ENCODE measurements at places on chromosomes 13 and 19.

- DNase-seq: peak; percentile 88
These were observed at the start of gene POU2F2 for GRCh38 chr19:42132030-42132628. TSS of gene POU2F2 (minus strand) at chr19:42132446. CDS start at chr19:42132411, 35 bp downstream.

- no peak for DNase-seq
These were observed 949 bp downstream of the SERTAD1 start for GRCh38 chr19:40424637-40425449.

- no peak for DNase-seq
These were observed 1.5 kb downstream of the DOCK9 start for GRCh38 chr13:98976338-98976737.

DNA sequence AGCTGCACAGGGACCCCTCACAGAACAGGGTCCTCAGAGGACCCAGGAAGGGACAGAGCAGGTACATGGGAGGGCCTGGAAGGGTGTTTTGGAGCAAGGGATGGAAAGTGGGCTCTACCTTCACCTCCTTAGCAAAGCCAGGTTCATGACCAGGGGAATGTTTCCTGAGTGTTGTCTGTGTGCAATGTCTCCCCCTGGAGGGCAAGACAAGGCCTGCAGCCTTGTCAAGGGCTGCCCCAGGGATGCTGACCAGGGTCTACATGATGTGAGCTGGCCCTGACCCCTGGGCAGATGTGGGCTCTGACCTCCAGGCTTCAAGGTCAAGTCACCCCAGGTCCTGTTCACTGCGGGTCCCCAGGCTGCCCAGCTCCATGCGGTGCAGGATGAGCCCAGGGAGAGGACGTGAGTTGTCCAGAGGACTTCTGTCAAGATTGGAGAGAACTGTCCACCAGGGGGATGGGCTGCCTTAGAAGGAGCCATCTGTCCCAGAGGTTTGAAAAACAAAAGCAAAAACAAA is 1.0 kb upstream of the CEACAM1 start:
- peak; percentile 84 for DNase-seq

DNA sequence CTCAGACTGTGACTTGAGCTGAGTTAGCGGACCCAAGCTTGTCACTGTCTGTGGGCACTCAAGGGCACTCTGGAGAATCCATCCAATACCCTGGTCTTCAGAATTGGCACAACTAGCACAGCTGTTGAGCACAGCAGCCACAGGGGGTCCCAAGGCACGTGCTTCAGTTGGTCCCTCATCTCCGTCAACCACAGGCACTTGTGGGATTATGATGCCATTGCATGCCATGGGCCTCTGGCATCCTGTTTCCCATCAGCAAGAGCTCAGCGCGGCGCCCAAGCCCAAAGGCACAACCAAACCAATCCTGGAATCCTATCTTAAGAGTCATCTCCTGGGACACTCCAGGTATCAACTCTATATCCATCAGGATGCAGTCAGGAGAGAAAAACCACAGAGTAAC is 3.7 kb upstream of the B3GNT8 start:
- no peak for DNase-seq

DNA sequence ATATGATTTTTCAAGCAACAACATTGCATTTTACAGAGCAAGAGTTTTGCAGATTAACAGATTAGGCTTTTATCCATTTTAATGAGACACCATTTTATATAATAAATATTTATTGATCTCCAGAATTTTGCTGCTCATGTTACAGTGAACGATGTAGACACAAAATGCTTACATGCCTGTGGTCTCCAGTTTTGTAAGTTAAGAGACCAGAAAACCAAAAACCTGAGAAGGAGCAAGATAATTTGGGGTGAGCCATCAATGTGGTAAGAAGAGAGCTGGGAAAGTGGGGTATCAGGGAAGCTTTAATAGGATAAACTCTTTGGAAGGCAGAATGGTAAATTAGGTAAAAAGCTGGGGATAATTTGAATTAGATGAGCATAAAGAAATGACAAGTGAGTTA is 2100.5 kb upstream of the PCDH20 start:
- no peak for DNase-seq

- DNase-seq: no peak
These were observed 5.2 kb downstream of the TRIP10 start for GRCh38 chr19:6744381-6745301.

GRCh38 chr13:41200126-41200525 is 5.8 kb upstream of the KBTBD7 start:
- no peak for DNase-seq

DNA sequence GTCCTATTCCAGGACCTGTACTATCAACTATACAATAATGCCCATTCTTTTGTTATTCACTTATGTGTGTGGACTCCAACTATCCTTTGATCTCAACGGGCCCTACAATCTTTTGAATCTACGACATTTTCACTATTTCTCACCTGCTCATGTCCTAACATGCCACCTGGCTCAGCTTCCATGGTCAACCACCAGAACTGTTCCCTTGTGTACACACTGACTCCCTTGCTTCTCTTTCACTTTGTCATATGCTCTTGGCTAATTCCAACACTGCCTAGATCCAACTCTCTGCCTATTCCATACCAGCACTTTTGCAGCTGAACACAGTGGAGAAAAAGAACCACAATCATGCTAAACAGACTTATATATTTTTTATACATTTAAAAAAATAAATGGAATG is 53.1 kb downstream of the MICU2 start:
- no peak for DNase-seq

DNA sequence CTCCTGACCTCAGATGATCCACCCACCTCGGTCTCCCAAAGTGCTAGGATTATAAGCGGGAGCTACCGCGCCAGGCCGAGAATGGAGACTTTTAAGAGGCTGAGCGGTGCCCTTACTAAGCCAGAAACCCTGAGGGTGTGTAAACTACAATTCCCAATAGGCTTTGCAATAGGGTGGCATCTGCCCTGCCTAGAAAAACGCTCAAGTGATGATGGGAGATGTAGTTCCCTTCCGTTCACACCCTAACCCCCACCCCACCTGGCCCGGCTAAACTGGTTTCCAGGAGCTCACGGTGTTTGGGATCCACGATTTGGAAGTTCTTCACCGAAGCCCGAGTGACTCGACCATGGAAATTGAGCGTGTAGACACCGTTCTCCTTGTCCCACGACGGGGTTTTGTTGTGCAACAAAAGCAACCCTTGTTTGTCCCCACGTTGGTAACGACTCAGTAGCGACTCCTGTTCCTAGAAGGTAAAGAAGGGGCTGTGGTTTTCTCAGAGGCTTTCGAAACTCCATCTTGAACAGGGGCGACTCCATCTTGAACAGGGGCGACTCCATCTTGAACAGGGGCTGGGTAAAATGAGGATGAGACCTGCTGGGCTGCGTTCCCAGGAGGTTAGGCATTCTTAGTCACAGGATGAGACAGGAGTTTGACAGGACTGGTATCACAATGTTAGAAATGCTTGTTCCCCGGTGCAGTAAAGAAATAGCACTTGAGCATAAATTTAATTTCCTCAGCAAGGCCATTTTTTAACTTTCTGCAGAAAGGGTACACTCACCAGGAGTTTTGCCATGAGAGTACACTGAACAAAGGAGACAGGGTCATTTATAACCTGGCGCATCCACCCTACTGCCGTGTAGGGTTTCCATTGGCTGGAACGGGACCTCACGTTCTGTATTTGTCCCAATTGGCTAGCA is 9.8 kb downstream of the PPP1R15A start:
- no peak for DNase-seq

DNA sequence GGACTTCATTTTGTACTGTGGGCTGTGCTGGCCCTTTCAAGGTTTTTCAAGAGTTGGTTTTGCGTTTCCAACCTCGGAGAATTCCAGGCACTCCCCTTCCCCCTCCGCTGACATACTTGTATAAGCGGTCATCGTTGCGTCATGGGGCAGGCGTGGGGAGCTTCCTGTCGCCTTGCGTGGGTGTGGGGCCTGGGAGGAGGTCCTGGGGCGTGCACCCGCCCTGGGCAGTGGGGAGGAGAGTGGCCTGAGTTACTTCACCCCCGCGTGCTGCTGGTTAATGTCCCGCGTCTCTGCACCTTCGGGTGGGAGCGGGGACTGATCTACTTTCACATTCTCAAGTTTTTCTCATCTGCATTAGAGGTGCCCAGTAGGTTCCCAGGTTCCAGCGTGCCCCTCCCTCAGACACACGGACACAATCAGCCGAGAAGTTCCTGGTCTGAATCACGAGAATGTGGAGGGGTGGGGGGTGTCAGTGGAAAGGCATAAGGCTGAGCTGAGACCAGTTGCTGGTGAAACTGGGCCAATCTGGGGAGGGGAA is 4.1 kb downstream of the IER2 start:
- DNase-seq: peak; percentile 57

GRCh38 chr19:54096617-54097106 is 3.9 kb downstream of the OSCAR start:
- DNase-seq: peak; percentile 25

- no peak for DNase-seq
These were observed 505 bp upstream of the SHKBP1 start for GRCh38 chr19:40576151-40576584.

DNA sequence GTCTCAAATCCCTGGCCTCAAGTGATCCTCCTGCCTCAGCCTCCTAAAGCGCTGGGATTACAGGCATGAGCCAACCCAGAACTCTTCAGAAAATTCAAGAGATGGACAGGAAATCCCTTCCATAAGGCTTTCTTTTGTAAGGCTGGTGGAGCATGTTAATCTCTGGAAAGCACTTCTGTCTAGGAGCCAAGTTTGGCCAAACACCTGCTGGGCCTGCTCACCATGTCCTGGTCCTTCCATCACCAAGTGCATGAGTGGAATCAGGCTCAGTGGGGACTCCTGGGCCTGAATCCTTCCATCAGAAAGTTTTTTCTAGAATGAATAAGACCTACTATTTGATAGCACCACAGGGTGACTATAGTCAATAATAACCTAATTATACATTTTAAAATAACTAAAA is 148.0 kb downstream of the DCLK1 start:
- DNase-seq: no peak

DNA sequence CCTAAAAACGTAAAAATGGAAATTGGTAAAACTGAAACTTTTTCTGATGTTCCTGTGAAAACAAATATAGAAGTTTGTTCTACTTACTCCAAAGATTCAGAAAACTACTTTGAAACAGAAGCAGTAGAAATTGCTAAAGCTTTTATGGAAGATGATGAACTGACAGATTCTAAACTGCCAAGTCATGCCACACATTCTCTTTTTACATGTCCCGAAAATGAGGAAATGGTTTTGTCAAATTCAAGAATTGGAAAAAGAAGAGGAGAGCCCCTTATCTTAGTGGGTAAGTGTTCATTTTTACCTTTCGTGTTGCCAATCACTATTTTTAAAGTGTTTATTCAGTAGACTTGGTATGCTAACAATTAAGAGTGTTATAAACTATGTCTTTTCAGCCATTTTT is 25.6 kb downstream of the BRCA2 start:
- DNase-seq: no peak

GRCh38 chr13:29958476-29958875 is 108.1 kb upstream of the UBL3 start:
- DNase-seq: no peak

Measured in GM10248 (cell line).